ENCODE measurements at places on chromosomes 11 and 22.

DNA sequence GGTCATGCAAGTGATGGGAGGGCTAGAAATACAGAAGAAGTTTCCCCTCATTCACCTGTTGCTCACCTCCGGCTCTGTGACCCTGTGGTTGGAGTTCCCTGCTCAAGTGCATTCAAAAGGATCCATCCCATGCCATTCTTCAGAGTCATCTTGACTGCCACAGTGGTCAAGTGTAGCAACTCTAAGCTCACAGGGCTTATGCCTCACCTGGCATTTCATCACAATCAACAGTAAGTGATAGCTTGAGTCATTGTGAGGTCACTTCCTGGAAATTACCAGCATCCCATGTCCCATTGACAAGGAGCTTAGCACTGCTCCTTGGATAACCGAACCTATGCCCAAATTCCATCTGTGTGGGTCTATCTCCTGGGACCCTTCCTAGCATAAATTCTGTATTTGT lies 55.6 kb downstream of the OR4C45 start:
- no peak for DNase-seq

GRCh38 chr11:76577226-76577920 lies 93.2 kb downstream of the LRRC32 start:
- DNase-seq = no peak

DNA sequence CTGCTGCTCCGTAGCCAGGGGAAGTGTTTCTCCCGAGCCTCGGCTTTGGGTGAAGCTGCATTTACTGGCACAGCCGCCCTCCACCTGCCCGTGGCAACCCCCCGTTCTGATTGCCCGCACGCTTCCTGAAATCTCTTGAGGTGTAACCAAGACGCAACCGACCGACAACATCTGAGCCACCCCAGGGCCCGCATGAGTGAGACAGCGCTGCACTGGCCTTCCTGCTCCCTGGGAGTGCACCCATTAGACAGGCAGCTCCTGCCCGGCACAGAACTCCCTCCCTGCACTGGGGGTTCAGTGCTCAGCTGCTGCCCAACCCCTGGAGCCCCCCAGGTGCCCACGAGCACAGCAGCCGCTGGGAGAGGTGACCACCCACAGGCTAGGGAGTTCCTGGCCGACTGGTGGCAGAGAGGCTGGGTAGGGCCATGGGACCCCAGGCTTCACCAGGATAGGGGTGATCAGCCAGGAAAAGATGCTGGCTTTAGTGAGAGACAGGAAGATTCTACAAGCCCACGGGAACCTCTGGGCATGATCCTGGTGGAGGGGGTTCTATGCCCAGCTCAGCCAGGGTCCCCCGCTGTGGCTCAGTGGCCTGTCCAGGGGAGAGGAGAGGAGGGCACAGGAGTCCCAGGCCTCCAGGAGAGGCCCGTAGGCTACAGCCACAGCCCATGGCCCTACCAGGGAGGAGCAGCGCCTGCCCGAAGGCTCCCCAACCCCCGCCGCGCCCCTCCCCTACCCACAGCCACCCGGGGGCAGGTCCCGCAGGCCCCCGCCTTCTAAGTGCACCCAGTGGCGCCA lies 14.6 kb downstream of the PLXNB2 start:
- no peak for DNase-seq

DNA sequence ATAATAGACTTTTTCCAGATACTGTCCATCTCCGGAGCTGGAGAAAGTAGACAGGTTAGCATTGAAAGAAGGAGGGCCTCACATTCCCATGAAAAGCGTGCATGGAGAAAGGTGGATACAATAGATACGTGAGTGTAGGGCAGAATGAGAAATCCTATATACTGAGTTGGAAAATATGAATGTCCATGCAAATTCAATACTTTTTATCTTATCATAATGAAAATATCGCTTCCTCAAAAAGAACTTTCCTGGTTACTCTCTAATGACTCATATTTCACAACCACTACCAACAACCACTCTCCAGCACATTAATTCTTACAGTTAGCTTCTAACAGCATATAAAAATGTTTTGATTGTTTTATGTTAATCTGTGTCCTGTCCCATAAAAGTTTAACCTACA lies 22.0 kb upstream of the MS4A6A start:
- DNase-seq = no peak

GRCh38 chr22:38786631-38787030 lies 7.3 kb downstream of the DNAL4 start:
- no peak for DNase-seq

DNA sequence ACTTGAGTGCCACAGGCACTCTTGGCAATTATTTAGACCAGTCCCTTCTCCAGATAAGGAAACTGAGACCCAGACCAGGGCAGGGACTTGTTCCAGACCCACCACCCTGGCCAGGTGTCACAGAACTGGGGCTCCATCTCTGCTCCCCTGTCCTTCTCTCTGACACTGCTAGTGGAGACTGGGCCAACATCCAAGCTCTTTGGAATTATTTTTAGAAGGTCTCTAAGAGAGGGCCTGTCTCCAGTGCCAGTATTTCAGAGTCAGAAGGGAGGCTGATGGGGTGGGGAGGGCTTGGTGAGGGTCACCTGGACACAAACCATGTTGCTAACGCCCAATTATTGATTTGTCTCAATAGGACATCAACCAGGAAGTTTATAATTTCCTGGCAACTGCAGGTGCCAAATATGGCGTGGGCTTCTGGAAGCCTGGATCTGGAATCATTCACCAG lies 32.7 kb downstream of the POLR3H start:
- no peak for DNase-seq

DNA sequence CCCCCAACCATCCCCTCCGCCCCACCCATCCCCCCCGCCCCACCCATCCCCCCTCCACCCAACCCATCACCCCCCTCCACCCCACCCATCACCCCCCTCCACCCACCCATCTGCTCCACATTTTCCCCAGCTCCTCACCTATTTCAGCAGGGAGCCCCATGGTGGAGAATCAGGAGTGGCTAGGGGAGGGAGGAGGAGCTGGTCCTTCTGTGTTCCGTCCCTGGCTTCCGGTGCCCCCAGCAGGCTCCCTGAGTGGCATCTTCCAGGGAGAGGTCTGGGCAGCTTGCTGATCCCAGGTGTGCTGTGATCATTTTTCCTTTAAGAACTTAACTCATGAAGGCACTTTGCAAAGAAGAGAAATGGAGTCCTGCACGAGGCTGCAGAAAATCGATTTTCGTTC lies 365.8 kb downstream of the TBC1D22A start:
- no peak for DNase-seq

DNA sequence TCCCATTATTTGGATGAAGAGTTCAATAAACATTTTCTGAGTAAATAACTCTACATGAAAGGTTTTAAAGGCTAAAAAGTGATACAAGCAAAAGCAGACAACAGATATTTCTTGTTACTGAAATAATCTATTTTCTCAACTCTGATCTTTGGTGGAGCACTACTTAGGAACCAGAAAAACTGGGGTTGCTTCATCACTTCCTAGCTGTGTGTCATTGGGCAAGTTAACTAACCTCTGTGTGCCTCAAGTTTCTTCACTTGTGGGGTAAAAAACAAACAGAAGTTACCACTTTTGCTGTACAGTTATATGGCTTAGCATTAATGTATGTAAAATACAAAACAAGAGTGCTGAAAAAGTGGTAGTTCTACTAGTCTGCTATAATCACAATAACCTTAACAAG lies 5.6 kb downstream of the MAPK1 start:
- no peak for DNase-seq

- no peak for DNase-seq
Observed at GRCh38 chr22:27100789-27101188, 443.4 kb downstream of the MIAT start.

GRCh38 chr11:120031612-120032600 lies 106.0 kb downstream of the TRIM29 start:
- no peak for DNase-seq

DNA sequence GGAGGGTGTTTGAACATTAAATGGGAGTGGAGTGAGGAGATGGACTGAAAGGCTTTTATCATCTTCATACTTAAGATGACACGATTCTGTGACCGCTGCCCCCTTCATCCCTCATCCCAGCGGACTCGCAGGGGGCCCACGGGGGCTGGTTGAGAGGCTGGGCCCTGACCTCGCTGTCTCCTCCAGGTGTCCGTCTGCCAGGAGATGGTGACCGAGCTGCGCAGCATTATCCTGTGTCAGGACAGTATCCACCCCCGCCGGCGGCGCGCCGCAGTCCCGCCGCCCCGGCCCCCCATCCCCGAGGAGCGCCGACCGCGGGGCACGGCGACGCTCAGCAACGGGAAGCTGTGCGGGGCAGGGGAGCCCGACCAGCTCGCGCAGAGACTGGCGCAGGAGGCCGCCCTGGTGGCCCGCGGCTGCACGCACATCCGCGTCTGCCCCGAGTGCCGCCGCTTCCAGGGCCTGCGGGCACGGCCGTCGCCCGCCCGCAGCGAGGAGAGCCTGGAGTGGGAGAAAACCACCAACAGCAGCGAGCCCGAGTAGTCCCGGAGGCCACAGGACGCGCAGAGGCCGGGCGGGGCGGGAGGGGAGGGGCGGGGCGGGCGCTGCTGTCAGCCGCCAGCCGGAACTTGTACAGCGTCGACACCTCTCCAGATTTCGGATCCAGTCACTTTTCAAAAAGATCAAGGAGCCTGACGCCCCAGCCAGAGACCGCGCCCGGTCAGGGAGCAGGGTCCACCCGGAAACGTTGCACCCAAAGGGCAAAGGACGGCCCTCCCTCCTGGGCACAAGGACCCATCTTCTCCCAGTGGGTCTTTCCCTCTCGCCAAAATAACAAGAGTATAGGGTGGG lies 38.0 kb upstream of the TBCEL start:
- peak; percentile 72 for DNase-seq

DNA sequence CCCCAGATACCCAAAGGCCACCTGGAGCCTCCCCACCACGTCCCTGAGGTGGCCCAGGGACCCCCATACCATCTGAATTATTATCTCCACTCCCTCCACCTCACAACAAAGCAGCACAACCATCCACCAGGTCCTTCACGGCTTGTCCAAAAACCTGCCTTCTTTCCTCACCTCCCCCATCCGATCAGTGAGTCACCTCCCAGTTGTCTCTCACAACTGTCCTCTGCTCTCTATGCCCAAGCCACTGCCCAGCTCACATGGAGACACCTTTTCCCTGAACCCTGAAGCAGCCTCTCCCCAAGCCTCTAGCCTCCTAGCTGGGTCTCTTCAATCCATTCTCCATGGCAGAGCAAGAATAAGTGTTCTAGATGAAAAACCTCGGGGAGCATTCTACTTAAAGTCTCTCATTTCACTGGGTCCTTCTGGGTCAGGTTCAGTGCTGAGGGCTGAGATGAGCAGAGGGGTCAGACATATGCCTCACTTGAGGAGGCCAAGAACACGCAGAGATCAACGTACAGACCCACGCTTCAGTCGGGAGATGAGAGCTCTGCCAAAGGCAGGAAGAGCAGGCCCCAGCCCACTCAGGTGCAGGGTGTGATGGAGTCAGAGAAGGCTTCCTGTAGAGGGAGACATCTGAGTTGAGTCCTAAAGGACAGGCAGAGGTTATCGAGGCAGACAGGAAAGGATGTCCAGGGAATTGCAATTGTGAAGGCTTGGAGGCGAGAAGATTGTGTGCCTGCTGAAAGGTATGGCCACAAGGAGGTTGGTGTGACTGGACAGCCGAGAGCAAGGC lies 74.7 kb downstream of the PDE2A start:
- no peak for DNase-seq

GRCh38 chr11:111379602-111380136 lies 594 bp upstream of the POU2AF1 start:
- no peak for DNase-seq

GRCh38 chr11:122898799-122899198 lies 16.2 kb downstream of the JHY start:
- no peak for DNase-seq

GRCh38 chr11:117229931-117230285 lies 2.0 kb downstream of the PCSK7 start:
- no peak for DNase-seq

DNA sequence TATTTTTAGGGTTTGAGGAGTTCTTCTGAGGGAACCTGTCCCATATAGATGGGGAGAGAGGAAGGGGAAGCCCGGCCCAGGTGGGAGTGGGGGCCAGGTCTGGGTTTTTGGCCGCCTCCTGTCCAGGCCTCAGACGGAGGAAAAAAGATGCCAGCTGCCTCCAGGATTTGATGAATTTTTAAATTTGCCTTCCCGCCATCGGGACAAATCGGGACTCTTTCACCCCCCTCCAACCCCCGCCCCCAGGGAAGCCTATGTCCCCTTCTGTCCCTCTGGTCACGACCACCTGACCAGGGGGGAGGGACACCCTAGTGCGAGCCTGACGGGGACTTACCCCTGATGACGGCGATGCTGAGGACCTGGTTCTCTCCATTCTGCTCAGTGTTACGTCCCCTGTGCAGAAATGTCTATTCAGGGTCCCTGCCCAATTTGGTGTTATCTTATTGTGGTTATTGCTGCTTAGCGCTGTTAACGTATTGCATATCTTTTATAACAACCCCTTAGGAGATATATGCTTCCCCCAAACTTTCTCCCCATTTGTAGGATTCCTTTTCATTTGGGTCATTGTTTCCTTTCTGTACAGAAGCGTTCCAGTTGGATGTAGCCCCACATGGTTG lies 115.9 kb upstream of the GRK3 start:
- peak; percentile 30 for DNase-seq

DNA sequence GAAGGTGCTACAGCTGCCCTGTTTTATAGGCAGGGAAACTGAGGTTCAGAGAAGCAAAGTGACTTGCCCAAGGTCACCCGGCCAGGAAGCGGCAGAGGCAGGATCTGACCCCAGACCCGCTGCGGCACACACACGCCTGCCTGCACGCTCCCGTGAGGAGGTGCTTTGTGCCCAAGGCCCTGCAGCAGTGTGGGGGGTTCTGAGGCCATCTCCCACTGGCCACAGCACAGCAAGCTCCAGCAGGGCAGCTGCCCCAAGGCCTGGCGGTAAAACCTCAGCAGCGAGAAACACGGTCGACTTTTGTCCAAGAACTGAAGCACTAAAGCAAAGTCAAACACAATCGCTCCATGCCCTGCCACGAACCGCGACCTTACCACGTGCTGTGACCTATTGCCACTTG lies 42.7 kb downstream of the CDKN1C start:
- DNase-seq = no peak

DNA sequence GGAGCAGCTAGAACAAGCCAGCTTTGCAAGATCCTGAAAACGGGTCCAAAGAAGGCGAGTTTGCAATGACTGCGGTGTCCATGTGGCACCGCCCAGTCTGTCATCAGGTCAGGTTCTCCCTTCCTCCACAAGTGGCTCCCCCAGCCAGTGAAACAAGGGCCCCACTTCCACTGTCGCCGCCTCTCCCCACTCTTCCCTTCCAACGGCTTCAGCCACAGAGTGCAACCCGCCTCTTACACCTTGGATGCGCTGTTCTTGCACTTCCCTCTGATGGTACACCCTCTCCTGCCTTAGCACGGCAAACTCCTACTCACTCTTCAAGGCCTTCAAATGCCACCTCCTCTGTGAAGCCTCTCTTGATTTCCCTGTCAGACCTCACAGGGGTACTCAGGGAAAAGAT lies 10.8 kb upstream of the TCF20 start:
- DNase-seq = no peak
